ENCODE measurements at places on chromosomes 13 and 19.

GRCh38 chr19:34959021-34959420 lies 5.0 kb downstream of the ZNF792 start:
- DNase-seq = no peak

DNA sequence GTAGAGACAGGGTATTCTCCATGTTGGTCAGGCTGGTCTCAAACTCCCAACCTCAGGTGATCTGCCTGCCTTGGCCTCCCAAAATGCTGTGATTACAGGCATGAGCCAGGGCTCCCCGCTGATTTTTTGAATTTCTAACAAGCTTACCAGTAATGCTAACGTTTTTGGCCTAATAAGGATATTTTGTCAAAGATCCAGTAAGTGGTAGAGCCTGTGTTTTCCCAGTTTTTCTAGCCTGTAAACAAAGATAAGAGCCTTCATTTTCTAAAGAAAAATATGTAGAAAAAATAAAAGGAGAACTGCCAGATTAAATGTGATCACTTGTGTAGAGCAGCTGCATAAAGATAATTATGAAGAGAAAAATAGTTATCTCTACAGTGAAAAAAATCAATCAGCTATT lies 37.7 kb downstream of the ZNF93 start:
- DNase-seq = no peak

GRCh38 chr13:47081850-47082249 lies 185.0 kb upstream of the HTR2A start:
- no peak for DNase-seq

- no peak for DNase-seq
Observed at GRCh38 chr19:30092721-30093569, 150.9 kb downstream of the URI1 start.

DNA sequence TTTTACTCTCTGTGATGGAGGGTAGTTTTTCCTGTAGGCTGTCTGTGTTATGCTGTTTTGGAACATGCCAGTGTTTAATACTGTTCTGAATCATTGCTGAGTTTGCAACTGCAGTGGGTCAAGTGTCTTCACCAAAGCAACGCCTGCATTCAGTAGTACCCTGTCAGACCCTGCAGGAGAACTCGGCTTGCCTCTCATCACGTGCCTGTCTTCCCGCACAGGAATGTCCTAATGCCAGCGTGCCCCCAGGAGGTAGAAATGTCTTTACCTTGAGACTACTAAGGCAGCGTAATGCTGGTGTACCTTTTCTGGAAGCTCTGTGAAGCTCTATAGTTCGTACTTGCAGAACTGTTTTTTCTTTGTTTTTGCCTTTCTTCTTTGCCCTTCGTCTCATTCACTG lies 42.3 kb downstream of the POLR1D start:
- DNase-seq = no peak

GRCh38 chr19:24086974-24087595 lies at the start of gene ZNF254:
TSS of gene ZNF254 (plus strand) at chr19:24087187. CDS start at chr19:24087308, 121 bp downstream.
- DNase-seq = peak; percentile 81

- no peak for DNase-seq
Observed at GRCh38 chr13:40362502-40362901, 303.9 kb downstream of the FOXO1 start.

DNA sequence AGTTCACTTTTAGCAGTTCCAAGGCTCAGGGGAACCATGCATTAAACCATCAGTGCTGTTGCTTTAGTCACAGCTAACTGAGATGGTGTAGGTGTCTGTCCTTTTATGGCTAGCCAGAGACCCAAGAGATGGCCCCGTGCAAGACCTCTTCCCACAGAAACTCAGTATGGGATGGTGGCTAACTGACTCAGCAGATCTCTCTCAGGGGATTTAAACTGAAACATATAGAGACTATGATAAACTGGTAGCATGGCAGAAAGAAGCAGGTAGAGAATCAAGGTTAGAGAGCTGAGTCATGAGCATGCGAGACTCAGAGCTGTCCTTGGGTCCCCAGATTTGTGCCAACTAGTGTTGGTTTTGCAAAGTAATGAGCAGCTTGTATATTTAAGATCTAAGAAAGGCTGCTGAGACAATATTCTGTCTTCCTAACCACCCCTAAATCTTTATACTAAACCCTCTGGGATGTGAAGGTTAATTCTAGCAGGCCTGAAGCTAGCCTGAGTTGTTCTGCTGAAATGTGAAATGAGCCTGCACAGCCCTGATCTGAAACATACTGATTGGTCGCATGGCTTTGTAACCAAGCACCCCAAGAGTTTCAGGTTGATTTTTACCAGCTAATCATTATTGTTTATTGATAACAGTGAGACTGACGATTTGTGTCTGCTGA lies 6.5 kb upstream of the SCEL start:
- no peak for DNase-seq

- DNase-seq = no peak
Observed at GRCh38 chr13:54144828-54145227, 1116.2 kb downstream of the OLFM4 start.

GRCh38 chr13:51906581-51906980 lies 44.8 kb downstream of the CCDC70 start:
- no peak for DNase-seq

DNA sequence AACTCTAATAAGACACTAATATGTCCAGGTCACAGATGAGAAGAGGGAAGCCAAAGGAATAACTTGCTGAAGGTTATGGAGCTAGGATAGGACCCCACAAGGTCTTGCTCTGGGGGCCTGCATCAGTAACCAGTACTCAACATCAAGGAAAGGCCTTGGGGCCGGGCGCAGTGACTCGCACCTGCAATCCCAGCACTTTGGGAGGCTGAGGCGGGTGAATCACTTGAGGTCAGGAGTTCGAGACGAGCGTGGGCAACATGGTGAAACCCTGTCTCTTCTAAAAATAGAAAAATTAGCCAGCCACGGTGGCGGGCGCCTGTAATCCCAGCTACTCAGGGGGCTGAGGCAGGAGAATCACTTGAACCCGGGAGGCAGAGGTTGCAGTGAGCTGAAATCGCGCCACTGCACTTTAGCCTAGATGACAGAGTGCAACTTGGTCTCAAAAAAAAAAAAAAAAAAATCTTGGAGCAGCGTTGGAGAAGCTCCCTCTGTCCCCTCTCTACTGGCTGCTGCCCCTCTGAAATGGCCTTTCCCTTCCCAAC lies 1.8 kb downstream of the LONP1 start:
- no peak for DNase-seq

GRCh38 chr19:31675193-31675913 lies 326.1 kb upstream of the TSHZ3 start:
- no peak for DNase-seq

DNA sequence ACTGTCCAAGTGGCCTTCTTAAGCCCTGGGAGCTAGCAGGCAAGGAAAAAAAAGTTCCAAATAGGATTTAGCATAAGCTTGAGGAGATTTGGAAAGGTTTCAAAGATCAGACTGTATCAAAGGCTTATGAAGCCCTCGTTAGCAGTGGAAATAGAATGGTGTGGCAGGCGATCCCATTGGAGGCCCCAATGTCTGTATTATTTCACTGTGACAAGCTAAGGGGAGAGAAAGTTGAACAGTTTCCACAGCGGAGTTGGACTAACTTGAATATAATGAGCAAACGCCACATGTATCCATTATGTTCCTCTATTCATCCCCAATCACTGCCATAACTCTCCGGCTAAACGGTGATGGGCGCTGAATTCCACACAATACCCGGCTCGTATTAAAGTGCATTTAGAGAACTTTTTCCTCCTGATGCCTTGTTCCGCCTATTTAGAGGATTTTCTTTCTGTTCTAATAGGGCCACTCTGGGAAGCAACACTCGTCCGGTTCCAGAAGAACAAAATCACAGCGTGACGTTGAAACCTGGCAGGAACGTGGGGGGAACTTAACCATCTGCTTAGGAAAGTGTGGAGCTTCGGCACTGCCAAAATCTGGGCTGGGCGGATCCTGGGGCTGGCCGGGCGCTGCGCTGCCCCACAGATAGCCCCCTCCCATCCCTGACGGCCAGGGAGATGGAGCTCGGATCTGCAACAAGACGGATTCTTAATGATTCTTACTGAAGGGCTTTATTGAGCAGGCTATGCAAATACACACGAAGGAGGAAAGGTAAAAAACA lies 1.0 kb upstream of the PCDH8 start:
- DNase-seq = no peak

DNA sequence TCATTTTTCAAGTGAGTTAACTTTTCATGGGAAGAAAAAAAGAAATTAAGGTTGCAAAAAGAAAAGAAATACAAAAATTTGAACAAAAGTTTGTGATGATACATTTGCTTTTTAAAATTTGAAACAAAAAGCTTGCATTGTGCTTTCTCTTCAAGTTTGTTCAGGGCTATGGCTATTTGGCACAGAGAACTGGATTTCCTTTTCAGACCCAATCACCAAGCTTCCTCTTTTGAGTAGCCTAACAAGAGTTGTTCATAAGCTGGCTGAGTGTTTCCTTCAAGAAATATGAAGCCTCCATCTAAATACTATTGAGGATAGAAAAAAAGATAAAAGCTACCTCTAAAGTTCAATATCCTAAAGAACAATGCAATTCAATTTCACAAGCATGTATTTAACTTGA lies 787.8 kb downstream of the LIG4 start:
- DNase-seq = no peak

DNA sequence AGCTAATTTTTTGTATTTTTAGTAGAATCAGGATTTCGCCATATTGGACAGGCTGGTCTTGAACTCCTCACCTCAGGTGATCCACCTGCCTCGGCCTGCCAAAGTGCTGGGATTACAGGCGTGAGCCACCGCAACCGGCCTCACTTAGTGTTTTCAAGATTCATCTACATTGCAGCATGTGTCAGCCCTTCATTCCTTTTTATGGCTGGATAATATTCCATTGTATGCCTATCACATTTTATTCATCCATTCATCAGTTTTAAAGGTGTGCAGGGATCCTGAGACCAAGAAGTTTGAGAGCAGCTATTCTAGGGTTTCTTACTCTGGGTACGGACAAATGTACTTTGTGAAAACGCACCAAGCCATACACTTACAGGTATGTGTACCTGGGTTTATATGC lies 9.1 kb downstream of the COQ8B start:
- no peak for DNase-seq

DNA sequence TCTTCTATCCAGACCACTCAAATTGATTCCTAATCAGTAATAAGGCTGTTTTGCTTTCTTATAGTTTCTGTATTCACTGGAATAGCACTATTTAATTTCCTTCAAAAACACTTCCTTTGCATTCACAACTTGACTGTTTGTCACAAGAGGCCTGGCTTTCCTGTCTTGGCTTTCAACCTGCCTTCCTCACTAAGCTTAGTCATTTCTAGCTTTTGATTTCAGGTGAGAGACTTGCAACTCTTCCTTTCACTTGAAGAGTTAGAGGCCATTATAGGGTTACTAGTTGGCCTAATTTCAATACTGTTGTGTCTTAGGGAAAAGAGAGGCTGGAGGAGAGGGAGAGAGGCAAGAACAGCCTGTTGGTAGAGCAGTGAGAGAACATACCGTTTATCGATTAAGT lies 47.0 kb downstream of the SACS start:
- no peak for DNase-seq

All from uterus (tissue), 4 donors.